ENCODE measurements at places on chromosomes 1 and 21.

DNA sequence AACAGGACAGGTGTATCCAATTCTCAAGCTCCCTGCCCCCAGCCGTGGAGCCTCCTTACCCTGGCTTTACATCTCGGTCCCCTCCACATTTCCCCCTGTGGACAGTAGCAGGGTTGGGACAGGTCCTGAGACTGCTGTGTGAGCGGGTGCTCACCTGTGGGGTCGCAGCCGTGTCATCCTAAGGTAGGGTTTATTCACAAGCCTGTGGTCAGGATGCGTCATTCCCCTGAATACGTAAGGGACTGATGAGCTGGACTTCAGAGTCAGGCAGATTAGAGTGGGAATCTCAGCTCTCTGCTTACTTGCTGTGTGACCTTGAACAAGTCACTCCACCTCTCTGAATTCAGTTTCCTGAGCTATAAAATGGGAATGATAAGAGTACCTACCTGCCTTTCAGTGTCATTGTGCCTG lies 17.7 kb downstream of the ZNF362 start:
- DNase-seq = no peak

DNA sequence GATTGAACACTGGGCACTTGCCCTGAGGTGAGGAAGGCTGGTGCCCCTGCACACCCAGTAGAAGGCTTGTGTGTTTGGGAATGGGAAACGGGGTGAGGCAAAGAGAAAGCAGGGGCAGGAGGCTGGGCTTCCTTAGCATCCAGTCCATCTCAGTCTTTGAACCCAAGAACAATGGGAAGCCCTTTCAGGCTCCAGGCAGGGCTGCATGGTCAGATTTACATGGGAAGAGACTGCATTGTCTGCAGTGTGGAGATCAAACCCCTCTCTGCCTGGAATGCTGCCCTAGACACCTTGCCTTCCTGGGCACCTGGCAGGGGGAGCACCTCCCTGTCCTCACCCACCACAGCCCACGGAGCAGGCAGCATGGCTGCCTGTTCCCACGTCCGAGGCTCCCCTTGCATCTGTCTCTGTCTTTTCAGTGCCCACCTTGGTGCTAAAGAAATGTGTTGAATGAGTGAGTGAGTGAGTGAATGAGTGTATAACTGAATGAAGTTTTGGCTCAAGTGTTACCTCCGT lies 268.5 kb downstream of the GRIK3 start:
- no peak for DNase-seq

DNA sequence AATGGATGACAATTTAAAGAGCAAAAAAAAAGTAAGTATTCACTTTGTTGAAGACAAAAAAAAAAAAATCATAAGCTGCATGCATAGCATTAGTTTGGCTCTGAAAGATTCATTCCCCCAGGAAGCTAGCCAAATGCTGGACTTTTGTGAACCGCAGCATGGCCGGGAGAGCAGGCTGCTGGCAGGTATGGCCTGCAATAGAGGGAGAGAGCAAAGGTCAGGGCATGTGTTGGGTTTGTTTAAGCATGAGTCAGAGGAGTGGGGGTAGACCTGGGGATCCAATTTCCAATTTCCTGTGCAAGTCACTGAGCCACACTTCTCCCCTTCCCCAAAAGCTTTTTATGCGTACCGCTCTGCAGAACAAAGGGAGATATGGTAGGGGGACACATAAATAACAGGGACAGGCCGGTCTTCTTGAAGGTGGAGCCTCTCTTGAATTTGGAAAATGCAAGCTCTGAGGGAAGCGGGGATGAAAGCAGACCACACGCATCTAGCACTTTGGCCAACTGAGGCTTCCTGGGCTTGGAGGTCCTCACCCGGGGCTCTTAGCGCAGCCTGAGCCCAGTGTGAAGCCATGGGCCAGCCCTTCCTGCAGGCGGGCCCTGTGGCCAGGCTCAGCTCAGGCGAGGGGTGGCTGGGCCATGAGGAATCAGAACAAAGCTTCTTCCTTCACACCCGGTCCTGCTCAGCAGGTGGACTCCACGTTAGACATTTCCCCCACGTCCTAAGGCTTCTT lies 171.1 kb downstream of the TOMM20 start:
- no peak for DNase-seq

GRCh38 chr1:151807131-151807530 lies 1.9 kb upstream of the LINGO4 start:
- DNase-seq = no peak

GRCh38 chr1:18953731-18954231 lies 2.7 kb downstream of the IFFO2 start:
- DNase-seq = no peak

DNA sequence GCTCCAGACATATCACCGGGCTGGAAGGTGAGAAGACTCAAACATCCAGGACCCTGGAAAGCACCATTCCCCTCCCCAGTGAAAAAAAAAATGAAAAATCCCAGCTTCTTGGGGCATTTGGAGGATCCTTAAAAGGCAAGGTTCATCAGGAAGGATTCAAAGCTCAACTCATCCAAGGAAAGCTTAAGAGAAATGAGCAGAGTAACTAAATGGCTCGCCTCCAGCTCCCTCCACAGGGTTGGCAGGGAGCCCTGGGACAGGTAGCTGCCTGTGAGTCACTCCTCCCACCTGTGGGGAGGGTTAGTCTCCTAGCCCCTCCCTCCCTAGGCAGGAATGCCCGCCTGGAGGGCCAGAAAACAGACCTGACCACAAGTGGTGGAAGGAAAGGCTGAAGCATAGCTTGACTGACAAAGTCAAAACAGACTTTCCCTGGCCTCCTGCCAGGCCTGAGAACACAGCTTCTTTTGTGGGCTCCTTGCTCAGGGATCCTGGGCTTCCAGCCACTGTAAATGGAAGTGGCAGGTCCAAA lies 712 bp upstream of the LAMB3 start:
- DNase-seq = peak; percentile 66

- no peak for DNase-seq
These were observed 618.2 kb downstream of the BRINP3 start for GRCh38 chr1:189859385-189859977.

GRCh38 chr21:38039369-38039768 lies 123.1 kb upstream of the KCNJ6 start:
- DNase-seq = no peak

GRCh38 chr1:8193840-8194406 lies 124.0 kb upstream of the SLC45A1 start:
- no peak for DNase-seq

DNA sequence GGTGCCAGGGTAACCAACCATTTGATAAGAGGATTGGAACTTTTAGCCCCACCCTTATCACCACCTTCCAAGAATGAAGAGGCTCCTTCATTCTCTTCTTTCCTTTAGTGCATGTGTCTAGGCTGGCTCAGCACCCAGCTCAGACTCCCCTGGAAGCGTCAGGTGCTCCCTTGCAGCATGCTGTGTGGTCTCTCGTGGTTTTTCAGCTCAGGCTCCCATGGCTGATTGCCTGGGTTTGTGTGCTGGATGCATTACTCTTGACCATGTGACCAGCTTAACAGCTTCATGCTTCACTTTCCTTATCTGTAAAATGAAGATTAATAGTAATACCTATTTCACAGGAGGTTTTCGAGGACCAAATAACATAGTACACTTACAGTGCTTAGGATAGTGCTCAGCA lies 198.4 kb downstream of the HHAT start:
- no peak for DNase-seq

- no peak for DNase-seq
These were observed 12.3 kb downstream of the ATG4C start for GRCh38 chr1:62796221-62796620.

DNA sequence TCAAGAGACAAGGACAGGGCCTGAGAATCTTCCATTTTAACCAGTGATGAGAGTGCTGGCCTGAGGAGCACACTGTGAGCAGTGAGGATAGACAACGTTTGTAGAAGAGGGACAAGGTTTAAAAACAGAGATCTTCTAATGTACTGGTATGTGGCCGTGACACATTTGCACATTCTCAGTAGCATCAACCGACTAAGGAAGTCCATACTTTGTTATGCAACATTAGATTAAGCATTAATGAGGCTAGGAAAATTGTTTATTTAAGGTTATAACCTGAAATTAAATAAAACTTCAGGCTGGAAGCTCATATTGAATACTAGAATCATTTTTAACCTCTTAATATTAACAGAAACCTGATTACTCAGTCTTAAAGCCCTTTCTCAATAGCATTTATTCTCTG lies 99.0 kb downstream of the SLC45A1 start:
- no peak for DNase-seq

- DNase-seq = no peak
These were observed 34.4 kb upstream of the LRRC7 start for GRCh38 chr1:69533343-69533742.

DNA sequence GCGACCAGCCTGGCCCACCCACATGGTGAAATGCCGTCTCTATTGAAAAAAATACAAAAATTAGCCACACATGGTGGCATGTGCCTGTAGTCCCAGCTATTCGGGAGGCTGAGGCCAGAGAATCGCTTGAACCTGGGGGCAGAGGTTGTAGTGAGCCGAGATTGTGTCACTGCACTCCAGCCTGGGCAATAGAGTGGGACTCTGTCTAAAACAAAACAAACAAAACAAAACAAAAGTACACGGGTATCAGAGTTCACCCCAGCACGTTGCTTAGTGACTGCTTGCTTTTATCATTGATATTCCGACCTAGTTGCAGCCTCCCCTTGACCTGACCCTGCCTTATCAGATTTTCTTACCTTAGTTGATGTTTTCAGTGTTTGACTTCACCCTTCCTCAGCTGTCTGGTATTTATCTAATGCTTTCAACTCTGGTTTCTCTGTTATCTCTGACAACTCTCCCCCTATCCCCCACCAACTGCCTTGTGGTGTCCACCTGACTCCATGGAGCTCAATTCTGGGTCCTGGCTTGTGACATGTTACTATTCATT lies 5.1 kb downstream of the TLCD4 start:
- no peak for DNase-seq

- no peak for DNase-seq
These were observed 136.1 kb downstream of the DISP1 start for GRCh38 chr1:222950892-222951291.

GRCh38 chr1:61327436-61327835 lies 245.1 kb downstream of the NFIA start:
- DNase-seq = no peak

GRCh38 chr1:9672444-9672843 lies 20.9 kb downstream of the PIK3CD start:
- DNase-seq = no peak

- DNase-seq = no peak
These were observed 20.9 kb downstream of the S1PR1 start for GRCh38 chr1:101257500-101258325.

DNA sequence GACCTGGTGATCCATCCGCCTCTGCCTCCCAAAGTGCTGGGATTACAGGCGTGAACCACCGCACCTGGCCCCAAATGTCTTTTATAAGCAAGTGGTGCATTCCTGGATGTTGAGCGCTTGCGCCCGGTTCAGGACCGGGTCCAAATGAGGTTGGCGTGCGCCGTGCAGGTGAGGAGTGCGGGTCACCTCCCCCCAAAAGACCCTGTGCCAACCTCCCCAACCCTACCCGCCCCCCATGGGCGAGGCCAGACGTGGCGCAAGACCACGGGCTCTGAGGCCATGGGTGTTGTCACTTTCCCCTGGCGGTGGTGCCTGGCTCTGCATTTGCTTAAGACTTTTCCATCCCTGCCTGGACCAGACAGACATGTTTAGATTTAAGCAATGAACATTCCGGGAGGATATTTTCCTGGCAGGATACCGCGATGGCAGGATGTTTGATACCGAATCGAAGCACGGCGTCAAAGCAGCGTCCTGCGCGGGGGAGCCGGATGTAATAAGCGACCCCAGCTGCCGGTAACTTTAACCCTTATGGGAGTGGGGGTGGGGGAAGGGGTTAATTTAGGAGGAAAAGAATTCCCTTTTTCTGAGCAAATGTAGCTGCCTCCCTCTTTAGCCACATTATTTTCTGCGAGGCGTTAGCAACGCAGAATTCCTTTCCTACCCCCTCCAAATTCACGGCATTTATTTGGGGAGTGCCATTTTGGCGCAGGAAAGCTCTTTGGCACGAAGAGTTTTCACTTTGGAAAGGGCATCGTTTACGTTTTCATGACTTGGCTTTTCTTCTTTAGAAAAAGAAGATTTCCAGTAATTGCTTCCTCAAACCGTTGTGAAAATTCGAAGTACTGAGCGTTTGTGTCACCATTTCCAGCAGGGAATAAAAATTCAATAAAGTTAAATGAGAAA lies 27.8 kb upstream of the RNF187 start:
- peak; percentile 30 for DNase-seq

DNA sequence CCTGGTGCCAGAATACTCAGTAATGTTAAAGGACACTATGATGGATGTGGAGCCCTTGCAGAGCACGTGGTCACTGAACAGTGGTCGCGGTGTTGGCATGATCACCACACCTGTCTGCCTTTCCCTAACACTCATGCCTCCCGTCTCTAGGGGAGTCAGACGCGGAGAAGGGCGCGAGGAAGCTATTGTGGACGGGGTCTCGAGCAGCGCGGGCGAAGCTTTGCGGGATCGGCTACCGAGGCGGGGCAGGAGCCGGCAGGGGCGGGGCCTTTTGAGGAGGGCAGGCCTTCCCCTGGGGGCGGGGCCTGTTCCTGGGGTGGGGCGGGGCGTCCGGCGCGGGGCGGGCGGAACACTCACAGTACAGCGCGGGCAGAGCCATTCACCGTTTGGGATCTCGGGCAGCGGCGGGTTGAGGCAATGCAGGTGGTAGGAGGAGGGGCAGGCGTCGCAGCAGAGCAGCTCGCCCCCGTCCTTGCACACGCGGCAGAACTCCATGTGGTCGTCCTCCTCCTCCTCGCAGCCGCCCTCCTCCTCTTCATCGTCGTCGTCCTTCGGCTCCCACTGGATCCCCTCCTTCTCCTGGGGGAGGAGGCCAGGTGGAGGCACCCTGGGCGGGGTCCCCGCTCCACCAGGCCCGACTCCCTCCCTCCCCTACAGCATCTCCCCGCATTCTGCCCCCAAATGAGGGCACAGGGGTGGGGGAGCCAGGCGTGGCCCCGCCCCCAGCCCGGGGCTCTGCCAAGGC lies 31.5 kb downstream of the CHD5 start:
- DNase-seq = peak; percentile 68

DNA sequence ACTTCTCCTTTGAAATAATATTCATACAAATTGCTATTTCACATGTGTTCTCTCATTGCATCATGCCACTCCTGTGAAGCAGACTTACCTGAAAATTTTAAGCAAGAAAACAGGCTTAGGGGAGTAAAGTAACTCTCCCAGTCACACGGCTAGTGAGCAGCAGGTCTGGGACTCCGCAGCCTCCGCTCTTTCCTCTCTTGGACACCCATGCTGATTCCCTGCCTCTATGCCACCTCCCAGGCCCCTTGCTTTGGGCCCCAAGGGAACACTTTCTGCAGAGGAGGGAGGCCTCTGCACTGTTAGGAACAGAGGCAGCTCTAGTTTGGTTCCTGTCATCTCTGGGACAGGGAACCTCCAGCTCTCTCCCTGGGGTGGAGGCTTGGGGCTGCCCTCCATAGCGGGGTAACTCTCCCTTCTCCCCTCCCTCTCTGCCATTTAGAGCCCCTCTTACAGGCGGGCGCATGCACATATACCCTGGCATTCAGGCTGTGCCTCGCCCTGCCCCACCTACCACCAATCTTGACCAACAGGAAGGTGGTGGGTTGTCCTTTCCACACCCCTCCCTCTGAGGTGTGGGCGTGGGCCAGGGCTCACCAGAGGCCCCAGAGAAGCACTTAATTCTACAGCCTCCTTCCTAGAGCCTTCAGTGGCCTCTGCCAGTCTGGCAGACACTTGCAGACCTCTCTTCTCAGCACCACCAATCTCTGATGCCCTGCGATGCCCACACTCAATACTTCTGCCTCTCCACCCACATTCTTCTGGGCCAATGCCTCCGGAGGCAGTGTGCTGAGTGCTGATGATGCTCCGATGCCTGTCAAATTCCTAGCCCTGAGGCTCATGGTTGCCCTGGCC lies at the start of gene RXFP4:
TSS of gene RXFP4 (plus strand) at position 646 of the 852 bp plus-strand sequence. CDS start at position 718, 72 bp downstream.
- no peak for DNase-seq

GRCh38 chr1:229079016-229079595 lies 191.8 kb upstream of the RAB4A start:
- no peak for DNase-seq

GRCh38 chr1:234954613-234955012 lies 174.0 kb downstream of the TOMM20 start:
- DNase-seq = no peak

Measured in stimulated activated CD4-positive, alpha-beta T cell treated with anti-CD3 and anti-CD28 coated beads, Interleukin-4, amount 100 ng/mL, for 4 hours (primary cell).